ENCODE measurements at places on chromosomes 7 and 10.

DNA sequence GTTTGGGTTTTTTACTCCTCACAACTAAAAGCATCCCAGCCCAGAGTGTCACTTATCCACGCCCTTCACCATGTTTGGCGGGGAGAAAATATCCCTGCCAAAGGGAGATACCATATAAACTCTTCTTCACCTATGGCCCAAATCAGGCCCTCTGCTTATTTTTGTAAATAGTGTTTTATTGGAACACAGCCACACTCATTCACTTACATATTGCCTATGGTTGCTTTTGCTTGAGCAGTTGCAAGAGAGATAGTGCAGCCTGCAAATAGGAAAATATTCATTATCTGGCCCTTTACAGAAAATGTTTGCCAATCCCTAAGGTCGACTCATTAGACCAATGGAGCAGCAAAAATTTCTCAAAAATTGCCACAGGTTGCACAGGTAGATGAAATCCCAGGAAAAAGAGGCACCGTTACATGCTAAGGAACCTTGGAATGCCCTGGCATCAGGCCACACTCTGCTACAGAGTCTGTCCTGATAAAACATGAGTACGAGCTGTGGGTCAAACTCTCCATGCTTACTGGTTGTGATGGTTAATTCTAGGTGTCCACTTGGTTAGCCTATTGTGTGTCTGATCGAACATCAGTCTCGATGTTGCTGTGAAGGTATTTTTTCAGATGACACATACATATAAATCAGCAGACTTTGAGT lies 7.9 kb upstream of the RASSF4 start:
- DNase-seq, result no peak

DNA sequence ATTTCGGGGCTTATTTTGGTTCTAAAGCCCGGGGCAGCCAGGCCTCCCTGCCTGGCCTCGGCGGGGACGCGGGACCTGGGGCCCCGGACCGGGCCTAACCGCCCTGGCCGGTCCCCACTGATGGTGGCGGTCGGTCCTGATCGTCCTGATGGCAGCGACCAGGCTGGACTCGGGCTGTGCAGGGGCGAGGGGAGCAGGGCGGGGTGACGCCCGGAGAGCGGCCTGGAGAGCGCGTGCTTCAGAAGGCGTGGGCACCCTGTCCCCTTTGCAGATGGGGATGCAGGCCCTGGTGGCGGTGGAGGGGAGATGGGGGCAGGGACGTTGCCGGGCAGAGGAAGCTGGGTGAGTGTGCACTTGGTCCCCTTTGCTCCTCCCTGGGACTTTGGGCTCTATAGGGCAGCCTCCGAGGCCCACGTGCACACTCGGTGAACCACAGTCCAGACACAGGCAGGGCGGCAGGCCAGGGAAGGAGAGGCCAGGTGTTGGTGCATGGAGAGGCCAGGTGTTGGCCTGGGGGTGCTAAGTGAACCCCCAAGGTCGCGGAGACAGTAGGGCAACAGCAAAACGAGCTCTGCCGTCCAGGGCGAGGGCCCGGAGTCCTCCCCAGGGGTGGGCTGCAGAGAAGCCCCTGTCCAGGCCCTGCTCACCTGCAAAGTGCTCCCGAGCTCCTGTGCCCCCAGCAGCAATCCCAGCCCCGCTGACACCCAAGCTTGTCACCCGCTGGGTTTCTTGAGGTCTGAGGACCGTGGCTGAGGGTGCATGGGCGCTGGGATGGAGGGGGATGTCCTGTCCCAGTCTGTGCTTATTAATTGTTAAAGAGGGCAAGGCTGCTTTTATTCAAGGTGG lies 42.4 kb upstream of the FAM20C start:
- DNase-seq, result no peak

GRCh38 chr7:133977409-133978274 lies 149.5 kb upstream of the LRGUK start:
- no peak for DNase-seq

DNA sequence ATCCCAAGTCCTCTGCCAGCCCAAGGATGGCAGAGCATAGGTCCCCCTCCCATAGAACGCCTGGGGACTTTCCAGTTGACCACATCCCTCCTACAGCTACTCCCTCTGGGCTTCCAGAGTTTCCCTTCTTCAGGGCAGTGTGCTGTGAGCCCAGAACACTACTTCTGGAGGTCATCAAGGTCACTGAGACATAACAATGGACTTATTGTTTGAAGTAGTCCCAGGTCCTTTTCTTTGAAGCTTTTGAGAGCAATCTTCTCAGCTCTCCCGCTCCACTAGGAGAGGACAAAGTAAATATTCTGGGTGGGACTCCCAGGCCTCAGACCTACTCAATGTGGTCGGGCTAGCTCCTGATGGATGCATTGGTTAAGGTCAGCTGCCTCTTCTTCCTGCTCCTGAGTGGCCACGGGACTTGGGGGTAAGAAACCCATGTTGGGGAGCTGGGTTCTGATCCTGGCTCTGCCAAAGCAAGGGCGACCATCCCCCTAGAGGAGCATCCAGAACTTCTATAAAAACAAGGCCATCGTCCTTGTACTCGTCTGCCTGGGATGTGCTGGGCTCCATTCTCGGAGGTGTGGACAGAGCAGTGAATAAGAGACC lies 83.5 kb upstream of the DDC start:
- no peak for DNase-seq

DNA sequence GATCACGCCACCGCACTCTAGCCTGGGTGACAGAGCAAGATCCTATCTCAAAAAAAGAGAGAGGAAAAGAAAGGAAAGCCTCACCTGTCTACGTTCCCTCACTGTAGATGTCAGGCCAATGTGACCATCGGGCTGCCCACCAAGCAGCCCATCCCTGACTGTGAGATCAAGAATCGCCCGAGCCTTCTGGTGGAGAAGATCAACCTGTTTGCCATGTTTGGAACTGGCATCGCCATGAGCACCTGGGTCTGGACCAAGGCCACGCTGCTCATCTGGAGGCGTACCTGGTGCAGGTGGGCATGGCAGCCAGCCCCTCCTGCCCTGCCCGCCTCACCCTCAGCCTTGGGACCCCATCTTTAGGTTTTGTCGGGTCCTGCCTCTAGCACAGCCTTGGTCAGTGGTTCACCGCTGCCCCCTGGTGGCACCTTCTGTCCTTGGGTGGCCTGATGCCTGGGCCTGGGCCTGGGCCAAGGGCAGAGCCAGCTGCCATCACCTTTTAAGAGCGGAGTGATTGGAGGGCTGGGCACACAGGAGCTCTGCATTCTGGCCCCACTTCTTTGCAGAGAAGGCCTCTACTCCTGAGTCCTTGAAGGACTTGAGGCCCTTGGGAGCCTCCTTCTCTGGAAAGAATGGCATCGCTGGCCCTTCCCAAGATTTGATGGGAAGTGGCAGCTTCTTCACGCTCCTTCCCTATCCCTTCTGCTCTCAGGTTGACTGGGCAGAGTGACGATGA lies 14.4 kb upstream of the AHCYL2 start:
- peak; percentile 85 for DNase-seq

DNA sequence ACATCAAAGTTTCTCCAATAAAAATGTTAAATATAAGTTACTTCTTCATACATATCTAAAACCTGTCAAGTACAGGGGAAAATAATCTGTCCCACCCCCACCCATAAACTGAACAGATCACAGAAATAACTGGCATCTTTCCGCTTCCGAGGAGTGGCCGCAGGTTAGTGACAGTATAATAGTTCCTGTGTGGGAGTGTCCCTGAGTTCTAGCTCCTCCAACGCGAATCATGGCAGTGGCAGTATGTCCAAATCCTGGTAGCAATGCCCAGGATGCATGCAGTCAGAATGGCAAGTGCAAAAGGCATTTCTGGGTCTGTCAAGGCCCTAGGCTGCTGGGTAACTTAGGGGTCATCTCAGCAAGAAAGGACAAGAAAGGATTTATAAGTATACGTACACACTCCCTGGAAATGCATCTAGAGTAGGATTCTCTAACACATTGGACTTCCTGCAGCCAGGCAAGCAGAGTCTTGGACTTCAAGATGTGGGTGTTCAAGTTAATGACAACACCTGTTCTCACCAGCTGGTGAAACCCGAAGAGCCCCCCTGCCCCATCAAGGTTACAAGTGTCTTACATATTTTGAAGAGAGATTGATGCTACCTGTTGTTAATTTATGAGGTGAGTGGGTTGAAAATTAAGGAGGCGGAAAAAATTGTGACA lies 94.4 kb upstream of the COL1A2 start:
- no peak for DNase-seq

- no peak for DNase-seq
Measured at GRCh38 chr7:87395442-87396020, 50.1 kb downstream of the CROT start.
